ENCODE measurements at places on chromosomes 12 and 14.

DNA sequence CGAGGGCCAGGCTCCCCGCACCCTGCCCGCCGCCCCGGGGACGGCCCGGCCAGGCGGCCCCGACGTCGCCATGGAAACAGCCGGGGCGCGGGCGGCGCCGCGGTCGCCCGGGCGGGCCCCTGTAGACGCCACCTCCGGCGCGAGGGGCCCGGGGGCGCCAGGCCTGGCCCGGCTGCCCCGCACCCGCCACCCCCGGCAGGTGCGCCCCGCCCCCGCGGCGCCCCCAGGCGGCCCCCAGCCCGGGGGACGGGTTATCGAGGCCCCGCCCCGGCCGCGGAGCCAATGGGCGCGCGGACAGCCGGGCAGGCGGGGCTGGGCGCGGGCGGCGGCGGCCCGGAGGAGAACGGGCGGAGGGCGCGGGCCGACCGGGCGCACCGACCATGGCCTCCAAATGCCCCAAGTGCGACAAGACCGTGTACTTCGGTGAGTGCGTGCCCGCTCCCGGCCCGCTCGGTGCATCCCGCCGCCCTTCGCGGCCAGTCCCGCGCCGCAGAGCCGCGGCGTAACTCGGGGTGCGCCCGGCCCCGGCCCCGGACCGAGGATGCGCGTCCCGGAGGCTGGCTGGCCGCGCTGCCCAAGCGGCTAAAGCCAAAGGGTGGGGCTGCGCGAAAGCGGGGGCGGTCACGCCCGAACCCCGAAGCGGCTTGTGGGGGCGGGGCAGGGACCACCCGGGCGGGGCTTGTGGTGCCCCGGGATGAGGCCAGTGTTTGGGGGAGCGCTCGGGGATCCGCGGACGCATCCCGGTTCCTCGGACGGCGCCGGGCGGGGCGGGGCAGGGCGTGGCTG is at the start of gene CRIP2:
Gene CRIP2, plus strand, starts transcription at position 339 of the 786 bp plus-strand sequence. Its CDS starts 42 bp downstream, at position 381.
- DNase-seq = no peak

DNA sequence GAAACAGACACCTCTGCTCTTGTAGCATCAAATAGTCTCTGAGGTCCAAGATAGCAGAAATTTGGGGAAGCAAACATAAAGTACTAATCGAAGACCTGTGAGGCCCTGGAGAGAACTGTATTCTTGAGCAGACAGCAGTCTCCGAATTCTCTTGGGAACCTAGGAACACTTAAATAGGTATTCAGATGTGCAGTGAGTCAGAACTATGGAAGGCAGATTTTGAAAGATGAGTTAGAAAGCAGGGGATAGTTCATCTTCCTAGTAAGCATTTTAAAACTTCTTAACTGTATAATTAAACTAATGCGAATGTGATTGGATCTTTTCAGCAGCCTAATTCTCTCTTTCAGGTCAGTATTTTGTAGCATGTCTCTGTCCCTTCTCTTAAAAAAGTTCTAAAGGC is 30.6 kb downstream of the NAA30 start:
- DNase-seq = peak; percentile 27

GRCh38 chr14:33611405-33612196 is 339.3 kb downstream of the EGLN3 start:
- DNase-seq = no peak

- no peak for DNase-seq
Observed at GRCh38 chr12:64634508-64635092, 24.3 kb downstream of the RASSF3 start.

DNA sequence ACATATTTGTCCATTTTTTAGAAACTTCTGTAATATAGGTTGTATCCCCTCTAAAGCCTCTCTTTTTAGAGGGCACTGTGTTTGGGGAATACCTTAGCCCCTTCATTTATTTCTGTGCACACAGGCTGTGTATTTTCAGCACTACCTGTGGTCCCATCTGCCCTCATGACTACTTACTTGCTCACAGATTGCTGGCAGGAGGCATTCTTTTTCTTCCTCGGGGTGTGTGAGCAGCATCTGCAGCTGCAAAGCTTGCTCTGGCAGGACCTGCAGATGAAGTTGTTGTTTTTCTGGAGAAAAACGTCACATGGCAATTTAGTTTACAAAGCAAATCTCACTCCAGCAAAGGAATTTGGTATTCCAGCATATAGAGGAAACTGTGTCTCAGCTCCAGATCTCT is 24.3 kb downstream of the ANG start:
- peak; percentile 32 for DNase-seq

DNA sequence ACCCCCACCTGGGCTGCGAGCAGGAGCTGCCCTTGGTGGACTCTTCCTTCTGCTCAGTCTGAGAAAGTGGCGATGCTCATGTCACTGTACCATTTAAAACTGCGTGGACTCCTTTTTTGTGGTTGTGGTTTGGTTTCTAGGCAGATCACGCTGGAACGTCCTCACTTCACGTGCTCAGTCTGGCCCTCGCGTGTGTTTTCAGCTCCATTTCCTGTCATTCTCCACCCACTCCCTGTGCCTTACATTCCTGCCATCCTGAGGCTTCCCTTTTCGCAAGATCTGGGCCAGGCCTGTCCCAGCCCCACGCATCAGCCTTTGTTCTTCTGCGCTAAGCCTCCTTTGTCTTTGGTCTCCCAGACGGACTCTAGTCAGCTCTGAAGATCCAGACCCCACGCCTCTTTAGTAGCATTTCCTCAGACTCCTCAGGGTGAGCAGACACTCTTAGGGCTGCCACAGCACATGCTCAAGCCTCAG is 105.4 kb downstream of the FBXL14 start:
- peak; percentile 12 for DNase-seq

All from foreskin keratinocyte (primary cell).